ENCODE measurements at places on chromosomes 4 and X.

DNA sequence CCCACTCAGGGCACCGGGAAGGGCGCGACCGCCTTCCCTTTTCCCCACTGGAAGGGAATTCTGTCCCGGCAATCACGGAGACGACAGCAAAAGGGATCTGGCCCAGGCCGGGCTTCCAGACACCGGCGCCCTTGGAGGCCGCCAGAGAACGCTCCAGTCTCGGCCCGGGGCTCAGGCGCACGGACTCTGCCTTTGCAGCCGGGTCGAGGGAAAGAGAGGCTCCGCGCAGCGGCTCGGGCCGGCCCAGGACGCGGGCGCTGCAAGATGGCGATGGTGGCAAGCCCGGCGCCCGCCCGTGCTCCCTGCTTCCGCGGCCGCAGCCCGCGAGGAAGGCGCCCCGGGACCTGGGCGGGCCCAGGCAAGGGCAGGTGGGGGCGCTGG lies 1.1 kb downstream of the CTBP1 start:
- DNase-seq: no peak

DNA sequence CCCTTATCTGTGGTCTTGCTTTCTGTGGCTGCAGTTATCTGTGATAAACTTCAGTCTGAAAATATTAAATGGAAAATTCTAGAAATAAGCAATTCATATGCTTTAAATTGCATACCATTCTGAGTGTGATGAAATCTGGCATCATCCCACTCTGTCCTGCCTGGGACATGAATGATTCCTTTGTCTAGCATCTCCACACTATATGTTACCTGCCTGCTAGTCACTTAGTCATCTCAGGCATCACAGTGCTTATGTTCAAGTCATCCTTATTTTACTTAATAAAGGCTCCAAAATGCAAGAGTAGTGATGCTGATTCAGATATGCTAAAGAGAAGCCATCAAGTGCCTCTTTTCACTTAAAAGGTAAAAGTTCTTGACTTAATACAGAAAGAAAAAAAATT lies 14.3 kb upstream of the RAB9B start:
- no peak for DNase-seq

DNA sequence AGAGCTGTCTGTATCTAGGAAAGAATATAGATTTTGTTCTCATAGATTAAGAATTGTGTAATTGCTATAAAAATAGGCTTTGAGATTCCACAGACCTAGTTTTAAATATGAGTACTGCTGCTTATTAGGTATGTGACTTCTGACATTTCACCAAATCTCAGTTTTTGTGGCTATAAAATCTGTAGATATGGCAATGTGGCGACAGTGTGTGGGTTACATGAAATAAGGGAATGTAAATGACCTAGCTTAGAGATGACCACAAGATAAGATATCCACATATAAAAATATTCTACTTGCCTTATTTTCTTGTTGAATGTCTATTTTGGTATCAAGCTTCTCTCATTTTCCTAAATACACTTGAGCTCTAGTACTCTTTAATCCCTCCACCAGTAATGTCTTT lies 193.8 kb downstream of the UNC5C start:
- no peak for DNase-seq

DNA sequence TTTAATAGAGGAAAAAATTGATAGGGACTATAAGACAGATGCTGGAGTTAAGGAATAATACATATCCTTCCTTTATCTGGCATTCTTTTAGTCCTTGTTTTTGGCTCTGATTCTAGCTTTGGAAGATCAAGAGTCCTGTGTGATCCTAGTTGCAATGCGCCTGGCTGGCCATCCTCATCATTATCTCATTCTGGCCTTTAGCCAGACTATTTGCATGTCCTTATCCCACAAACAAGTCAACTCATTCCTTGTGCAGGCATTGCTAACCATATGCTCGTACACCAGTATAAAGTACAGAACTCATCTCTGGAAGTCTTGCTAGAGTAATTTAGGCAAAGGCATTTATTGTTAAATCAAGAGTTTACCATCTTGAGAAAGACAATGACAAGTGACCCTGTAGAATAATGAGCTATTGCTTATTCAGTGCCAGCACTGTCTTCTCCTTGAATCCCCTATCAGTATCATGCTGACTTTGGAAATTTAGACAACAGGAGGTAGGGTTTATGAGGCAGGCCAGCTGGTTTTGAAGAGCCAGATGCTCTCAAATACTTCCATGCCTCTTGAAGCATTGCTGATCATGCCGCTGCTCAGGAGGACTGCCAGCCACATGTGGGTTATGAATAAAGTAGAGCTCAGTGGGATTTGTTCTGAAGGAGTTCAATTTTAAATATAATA lies 1730.3 kb upstream of the TENM3 start:
- no peak for DNase-seq

GRCh38 chr4:20323991-20324390 lies 72.3 kb downstream of the SLIT2 start:
- DNase-seq: no peak

All from activated T-cell treated with anti-CD3 and anti-CD28 coated beads for 48 hours (primary cell).